ENCODE measurements at places on chromosomes 2 and 18.

- DNase-seq: no peak
Measured at GRCh38 chr2:144426355-144426754, 93.6 kb downstream of the ZEB2 start.

GRCh38 chr2:196853301-196854087 is 44.3 kb upstream of the C2orf66 start:
- DNase-seq: no peak

- no peak for DNase-seq
Measured at GRCh38 chr2:99481941-99482340, 7.9 kb downstream of the REV1 start.

DNA sequence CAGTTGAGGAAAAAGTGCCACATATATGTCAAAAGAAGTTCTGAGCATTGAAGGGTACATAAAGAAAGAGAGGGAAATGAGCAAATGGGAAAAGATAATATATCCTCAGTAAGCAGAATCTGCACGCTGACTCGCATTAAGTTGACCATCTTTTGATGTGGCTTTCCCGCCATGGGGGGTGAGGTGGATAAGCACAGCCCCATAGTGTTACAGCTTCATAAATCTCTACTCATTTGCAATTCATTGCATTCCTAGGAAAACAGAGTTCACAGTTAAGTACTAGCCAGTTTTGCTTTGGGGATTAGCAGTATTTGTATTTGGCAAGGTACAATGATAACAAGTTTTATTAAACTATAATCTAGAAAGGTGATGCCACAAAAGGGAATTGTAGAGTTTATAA is 814.2 kb downstream of the LRP1B start:
- DNase-seq: no peak

- no peak for DNase-seq
Measured at GRCh38 chr2:28986429-28986828, 5.3 kb downstream of the TOGARAM2 start.

DNA sequence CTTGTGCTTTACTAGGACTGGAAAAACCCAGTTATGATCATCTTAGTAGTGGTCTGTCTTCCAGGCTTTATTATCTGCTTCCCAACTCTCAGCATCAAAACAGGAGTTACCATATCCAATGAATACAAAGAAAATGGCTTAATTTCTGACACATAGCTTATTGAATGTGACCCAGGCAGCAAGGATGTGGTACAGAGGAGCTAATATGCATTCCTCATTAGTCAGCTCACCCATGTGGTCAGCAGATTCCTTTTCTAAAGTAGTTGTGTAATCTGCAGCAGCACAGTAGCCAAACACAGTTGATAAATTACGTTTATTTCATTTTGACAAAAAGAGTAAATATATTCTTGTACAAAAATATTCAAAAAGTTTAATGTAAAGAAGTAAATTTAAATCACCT is 43.6 kb downstream of the TSPYL6 start:
- no peak for DNase-seq

DNA sequence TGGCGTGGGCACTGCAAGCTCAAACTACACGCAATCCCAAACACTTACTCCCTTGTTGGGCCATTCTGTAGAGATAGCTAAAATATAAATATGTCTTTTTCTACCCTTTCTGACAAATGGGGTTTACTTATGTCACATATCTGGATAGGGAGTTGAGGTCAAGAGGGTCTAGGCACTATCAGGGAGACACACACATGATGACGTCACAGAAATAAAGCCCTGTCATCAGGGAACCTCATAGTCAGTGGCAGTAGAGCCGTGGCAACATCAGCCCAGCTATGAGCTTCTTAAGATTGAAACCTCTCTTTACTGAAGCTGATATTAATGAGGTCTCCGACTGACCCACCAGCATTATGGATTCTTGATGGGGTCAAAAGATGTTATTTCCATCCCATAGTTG is 234.6 kb upstream of the CDH7 start:
- no peak for DNase-seq

GRCh38 chr2:139514951-139515350 is 734.8 kb upstream of the NXPH2 start:
- no peak for DNase-seq

GRCh38 chr2:240240017-240240734 is 99.7 kb upstream of the OTOS start:
- DNase-seq: no peak

GRCh38 chr2:85425588-85425987 is 7.1 kb downstream of the SH2D6 start:
- DNase-seq: no peak

- DNase-seq: no peak
Measured at GRCh38 chr2:190722061-190722759, 73.3 kb downstream of the NAB1 start.

- DNase-seq: no peak
Measured at GRCh38 chr18:74172697-74173433, 24.5 kb downstream of the TIMM21 start.

GRCh38 chr18:74598350-74599001 is 806 bp downstream of the ZNF407 start:
- peak; percentile 89 for DNase-seq

DNA sequence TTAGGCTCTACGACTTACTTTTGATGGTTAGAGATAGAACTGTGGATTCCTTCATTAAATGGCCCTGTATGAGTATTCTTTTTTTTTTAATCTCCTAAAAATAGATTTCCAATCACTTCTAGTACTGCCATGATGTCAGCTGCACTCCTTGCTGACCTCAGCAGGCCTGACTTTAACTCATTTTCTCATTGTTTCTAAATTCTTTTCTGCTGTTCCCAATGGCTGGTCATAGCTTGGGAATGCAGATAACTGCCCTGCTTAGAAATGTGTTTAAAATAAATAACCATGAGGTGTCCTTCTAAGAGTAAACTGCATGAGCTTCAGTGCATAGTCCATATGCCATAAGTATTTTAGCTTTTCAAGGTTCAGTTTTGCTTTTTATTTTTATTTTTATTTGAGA is 15.7 kb downstream of the CCDC85A start:
- DNase-seq: no peak

DNA sequence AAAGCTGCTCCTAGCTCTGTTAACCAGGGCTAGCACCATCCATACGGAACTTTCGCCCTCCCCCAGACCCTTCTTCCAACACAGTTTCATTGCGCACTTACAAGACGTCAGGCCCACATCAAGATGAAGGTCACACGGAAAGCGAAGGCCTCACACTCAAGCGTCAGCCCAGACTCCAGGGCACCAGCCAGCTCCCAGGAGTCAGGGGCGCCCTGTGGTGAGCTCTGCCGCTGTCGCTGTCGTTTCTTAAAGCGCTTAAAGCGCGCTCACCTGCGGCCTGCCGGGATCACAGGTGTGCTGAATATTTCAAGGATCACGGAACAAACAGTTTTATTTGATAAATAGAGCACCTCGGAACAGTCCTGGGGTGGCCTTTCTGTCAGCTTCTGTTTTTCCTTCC is 163.1 kb downstream of the CDH20 start:
- DNase-seq: peak; percentile 50

- peak; percentile 65 for DNase-seq
Measured at GRCh38 chr2:233443511-233444183, 89.4 kb downstream of the DGKD start.

- DNase-seq: no peak
Measured at GRCh38 chr2:46493241-46493970, 14.0 kb downstream of the TMEM247 start.

DNA sequence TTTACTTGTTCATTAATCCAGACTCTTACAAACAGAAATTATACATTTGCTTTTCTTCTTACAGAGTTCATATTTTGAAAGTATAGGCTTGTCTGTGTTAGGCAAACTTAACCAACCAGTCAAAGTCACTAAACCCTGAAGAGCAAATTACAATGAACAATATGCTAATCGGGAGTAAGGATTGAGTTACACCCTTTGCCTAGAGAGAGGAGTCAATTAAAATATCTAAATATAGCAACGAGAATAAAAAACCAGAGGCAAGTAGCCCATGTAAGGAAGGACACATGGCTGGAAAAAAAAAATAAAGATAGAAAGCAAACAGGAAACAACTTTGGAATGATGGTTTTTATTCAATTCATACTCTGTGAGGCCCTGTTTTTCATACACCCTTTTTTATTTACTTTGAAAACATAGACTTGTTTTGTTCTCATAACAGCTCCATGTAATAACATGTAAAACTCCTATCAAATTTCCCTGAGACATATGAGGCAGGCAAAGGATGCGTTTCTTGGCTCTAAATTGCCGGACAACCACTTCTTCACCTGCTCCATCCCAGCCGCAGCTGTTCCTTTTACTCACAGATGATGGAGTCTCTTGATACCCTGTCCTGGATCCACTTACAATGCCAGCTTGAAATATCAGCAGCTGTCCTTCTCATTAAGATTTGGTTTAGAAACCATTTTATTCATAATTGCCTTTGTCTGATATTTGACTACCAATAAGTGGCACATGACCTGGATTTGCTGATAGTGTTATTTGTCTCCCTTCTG is 767.7 kb upstream of the GCFC2 start:
- peak; percentile 17 for DNase-seq

GRCh38 chr2:152555048-152555447 is 162.2 kb downstream of the PRPF40A start:
- DNase-seq: no peak

DNA sequence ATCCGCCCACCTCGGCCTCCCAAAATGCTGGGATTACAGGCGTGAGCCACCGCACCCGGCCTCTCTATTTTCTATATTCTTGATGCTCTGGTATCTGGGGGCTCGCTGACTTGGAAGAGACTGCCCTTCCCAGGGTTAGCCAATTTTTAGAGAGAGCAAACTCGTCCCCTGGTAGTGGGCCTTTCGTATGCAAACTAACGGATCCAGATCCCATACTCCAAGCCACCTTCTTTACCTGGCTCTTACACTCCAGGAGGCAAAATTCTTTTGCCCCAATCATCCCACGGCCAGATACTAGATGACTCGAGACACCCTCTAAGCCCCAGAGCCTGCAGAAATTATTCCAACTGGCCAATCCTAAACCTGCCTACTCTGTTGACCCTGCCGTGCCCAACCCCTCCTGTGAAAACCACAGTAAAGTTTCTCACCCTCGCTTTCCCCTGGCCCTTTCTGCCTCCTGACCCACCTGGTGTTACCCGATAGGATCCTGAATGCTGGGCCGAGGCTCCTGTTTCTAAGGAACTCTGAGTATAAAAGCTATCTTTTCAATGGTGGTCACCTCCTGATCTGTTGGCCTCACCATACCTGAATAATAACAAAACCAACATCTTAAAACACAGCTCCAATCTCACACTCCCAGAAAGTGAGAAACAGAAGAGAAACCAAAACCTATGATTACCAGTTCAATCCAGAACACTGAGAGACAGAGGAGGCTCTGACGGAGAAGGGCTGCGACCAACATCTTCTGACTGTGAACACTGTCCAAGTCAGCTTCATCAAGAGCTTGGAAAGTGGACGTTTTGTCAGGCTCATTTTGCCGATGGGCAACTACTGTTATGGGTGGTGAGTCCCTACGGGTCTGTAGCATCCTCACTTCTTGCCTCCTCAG is 57.6 kb upstream of the ZNF532 start:
- DNase-seq: no peak

GRCh38 chr2:30947686-30948085 is 140.4 kb upstream of the CAPN13 start:
- DNase-seq: no peak

DNA sequence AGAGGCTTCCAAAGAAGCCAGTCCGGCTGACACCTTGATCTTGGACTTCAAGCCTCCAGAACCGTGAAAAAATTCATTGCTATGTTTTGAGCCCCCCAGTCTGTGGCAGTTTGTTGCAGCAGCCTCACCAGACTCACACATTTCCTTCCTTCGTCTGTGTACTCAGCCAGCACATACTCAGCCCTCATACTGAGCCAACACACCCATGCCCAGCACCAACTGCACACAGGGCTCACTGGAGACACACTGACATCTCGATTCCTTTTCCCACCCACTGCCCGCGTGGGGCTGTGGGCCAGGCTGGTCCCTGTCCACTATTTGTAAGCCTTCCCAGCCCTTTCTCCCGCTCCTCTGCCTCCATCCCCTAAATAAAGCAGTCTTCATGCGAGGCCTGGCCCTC is 24.1 kb upstream of the NMUR1 start:
- DNase-seq: no peak

DNA sequence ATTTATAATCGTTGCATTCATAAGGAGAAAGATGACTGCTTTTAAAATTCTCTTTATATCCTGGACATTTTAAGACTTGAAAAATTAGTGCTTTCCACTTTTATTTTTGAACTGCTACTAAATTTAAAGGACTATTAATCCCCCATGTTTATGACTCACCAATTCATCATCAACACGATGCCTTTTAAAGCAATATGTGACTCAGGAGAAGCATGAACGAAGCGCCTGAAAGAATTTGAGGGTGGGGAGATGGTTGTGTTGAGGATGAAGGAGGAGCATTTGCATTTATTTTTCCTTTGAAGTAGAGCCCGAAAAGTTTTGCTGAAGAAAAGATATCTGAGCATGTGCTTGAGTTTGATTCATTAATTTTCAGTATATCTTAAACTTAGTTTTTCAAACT is 192.2 kb upstream of the LRRTM1 start:
- no peak for DNase-seq

DNA sequence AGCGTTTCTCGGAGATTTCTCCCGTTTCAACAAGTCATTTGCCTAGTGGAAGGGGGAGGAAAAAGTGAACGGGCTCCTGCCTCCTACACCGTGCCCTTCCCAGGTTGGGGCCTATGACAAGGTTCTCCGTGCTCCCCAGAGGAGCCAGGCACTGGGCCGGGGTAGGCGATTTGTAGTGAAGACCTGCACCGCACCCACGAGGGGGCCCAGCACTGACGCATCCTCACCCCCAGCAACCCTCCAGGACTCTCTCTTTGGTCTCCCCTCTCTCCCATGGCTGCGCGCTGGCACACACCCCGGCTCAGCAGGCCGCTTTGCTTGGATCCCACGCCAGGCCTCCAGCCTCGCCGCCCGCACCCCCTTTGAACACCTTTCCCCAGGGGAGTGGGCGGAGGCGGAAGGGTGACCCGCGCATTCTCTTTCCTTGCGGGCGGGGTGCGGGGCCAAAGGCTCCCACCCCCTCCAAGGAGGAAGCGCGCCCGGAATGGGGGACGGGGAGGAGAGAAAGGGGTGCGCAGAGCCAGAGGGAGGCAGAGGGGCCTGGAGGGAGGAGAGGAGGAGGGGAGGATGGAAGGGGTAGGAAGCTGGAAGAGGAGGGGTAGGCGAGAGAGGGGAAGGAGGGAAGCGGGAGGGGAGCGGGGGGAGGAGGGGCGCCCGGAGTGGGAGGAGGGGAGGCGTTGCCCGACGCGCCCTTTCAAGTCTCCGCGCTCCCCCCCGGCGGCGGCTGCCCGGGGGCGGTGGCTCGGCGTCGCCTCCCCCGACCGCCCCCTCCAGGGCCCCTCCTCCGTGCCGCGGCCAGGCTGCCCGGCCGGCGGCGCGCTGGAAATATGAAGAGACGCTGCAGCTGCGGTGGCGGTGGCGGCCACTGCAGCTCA is at the start of gene APCDD1:
Gene APCDD1, plus strand, starts transcription at position 830 of the 875 bp plus-strand sequence. CDS start 347 bp downstream, outside the sequence.
- DNase-seq: peak; percentile 77

- DNase-seq: no peak
Measured at GRCh38 chr2:237922641-237923361, 44.0 kb upstream of the UBE2F start.
